ENCODE measurements at places on chromosomes 2 and 18.

- DNase-seq = no peak
These were observed 27.1 kb upstream of the CWC22 start for GRCh38 chr2:180033993-180034894.

GRCh38 chr2:227827143-227827542 lies 13.5 kb downstream of the CCL20 start:
- DNase-seq = peak; percentile 30

- DNase-seq = no peak
These were observed 22.5 kb upstream of the RAB31 start for GRCh38 chr18:9685615-9685890.

GRCh38 chr2:84938194-84938879 lies 32.6 kb upstream of the KCMF1 start:
- DNase-seq = peak; percentile 47

GRCh38 chr2:75310876-75311275 lies 111.6 kb upstream of the TACR1 start:
- no peak for DNase-seq

GRCh38 chr2:226766352-226767055 lies 33.1 kb downstream of the IRS1 start:
- no peak for DNase-seq

- no peak for DNase-seq
These were observed 85.9 kb downstream of the PRKRA start for GRCh38 chr2:178365116-178365515.

GRCh38 chr2:48015421-48015820 lies 109.1 kb upstream of the FBXO11 start:
- no peak for DNase-seq

DNA sequence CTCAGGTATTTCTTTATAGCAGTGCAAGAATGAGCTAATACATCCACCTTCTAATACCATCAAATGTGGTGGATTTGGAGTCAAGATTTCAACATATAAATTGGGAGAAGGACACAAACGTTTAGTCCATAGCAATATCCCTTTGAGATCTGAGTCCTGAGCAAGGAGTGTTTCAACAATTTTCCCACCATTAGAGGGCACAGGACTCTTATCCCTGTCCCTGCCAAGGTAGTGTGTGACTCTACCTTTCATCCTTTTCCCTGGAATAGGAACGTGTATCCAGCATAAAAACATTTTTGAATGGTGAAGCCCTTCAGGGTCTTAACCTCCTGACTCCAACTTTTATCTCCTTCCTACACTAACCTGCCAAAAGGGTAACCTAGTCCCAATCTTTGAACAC lies 181.3 kb upstream of the SRD5A2 start:
- no peak for DNase-seq

GRCh38 chr2:98823196-98824170 lies 92.6 kb upstream of the MGAT4A start:
- no peak for DNase-seq

Measured in suppressor macrophage treated with lipopolysaccharide for 1 hour (primary cell).